Thoracic aorta (tissue), 2 donors: ENCODE measurements at places on chromosomes 6 and 20.

DNA sequence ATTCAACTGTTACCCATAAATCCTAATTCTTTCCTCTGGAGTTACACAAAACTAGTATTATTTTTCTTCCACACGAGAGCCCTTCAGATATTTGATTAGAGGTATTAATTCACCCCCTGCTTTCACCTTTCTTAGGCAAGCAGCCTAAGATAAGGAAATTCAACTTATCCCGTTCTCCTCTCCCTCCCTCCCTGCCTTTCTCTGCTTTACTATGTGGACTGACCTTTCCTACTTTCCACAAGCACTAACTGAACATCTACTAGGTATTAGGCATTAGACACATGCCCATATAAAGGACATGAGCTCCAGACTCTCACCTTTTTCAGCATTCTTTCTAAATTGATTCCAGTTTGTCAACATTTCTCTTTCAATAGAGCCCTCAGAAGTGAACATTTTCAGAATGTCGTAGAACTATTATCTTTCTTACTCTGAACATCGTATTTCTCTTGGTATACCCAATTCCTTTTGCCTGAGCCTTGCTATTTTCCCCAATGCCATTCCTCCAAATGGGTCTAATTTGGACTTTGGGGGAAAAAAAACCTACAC, 16.5 kb downstream of the ELOVL2 start:
- DNase-seq = no peak

DNA sequence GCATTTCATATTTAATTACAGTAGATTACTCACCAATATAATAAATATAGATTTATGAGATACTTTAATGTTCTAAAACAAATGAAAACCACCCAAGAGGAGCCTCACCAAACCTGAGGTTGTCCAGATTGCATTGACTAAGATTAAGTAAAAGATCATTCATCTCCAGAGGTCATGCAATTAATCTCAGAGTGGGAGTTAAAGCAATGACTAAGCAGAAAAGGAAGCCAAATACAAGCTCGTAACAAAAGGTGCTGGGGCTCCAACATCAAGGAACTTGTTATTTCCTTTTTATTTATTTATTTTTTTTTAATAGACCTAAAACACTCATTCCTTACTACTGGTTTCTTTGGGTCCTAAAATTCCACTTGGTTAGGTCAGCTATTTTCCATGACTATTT, 57.7 kb downstream of the RSPO3 start:
- no peak for DNase-seq

DNA sequence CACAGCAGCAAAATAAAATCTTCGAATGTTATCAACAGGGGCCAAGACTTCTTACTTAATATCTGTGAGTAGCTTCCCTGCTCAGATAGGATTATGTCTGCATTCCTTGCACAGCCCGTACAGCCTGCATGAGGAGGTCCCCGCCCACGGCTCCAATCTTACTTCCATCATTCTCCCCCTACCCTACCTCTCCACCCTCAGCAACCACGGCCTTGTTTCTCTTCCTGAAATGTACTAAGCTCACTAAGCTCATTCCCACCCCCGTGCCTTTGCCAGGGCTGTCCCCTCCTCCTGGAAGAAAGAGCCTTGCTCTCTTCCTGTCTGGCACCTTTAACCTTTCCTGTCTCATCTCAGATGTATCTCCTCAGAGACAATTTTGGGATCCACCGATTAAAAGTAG, 120.4 kb downstream of the BCAS1 start:
- DNase-seq = no peak

DNA sequence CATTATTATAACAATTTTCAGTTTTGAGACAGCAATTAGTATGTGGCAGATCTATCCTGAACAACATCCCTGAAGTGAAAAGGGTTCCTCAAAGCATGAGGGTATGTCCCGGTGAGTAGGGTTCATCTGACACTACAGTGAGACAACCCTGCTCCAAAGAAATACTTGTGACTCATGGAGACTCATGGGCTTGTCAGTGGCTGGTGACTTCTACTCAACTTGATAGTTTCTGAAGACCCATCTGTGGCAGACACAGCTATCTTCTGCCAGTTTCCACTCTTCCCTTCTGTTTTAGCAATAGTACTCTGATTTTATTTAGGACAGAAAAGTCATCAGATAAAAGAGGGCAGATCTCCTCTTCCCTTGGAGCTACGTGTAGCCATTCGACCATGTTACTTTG, 41.4 kb downstream of the MAP3K7 start:
- no peak for DNase-seq

- no peak for DNase-seq
These were observed 417.6 kb downstream of the GRIK2 start for GRCh38 chr6:101811108-101811507.

DNA sequence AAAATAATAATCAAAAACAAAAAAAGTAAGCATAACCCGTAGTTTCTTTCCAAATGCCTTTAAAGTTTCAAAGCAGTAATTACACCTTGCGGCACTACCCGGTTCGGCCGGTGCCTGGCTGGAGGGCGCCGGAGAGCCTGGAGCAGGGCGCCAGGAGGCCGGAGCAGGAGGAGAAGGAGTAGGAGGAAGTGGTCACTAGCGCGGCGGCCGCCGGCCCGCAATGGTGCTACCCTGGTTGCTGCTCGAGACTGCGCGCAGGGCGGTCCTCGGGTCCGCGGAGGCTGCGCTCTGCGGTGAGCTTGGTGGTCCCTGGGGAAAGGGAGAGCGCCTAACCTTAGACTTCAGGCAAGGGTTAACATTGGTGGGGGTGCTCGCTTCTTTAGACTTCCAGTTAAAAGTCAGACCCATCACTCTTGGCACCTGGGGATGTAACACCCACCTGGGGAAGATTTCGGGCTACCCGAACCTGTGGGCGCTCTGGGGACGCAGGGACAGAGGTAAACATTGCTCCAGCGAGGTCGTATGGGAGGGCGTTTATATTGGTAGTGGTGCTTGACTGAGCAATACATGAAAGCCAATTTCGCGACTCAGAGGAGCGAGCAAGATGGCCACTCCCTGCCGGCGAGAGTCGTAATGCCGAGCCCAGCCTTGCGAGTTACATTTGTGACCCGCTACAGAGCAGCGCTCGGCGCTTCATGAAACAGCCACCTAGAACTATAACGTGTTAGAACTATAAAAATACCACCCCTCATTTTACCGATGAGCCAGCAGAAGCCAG, 5.8 kb upstream of the USP45 start:
- DNase-seq = peak; percentile 46

DNA sequence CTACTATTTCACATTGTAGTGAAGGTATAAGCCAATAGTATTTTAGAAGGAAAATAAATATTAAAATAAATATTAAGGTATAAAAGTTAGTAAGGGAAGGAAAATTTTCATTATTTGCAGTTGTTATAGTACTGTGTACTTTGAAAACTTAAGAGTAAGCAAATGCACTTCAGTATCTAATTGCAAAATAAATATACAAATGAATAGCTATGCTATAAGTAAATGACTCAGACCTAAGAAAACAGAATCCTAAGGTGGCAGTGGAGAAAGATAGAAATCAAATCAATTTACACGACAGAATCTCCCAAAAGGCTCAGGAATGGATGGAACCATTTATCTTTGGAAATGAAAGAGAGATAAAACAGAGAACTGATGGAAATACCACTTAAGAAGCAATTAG, 24.7 kb upstream of the UBR2 start:
- no peak for DNase-seq

DNA sequence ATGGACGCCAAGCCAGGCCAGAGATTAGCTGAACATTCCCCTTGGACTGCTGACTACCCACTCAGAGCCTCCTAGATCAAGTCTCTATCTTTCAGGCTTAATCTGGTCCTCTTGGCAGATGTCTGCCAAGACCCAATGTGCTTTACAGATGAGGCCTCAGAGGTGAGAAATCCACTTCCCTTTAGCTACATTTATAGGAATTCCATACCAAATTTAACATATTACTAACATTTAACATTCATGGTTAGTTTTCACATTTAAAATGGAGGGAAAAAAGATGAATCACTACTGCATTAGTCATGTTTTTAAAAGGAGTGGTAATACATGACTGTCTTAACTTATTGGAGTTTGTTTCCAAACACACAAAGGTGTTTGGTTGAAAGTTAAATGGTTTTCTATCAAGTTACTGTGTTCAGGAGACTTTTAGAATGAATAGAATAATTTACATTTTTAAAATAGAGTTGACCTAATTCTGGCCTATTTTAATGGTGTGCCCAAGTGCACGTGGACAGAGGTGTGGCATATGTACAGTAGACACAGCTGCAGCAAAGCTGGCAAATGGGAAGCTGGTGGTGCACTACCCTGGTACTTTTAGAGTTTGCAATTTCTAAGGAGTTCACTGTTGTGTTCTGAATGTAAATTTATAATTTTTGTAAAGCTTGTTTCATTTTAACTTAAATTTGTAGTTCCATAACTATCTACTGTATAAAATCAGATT, 41.9 kb upstream of the CALHM6 start:
- no peak for DNase-seq

GRCh38 chr20:1376007-1376406, 16.8 kb downstream of the FKBP1A start:
- DNase-seq = no peak

GRCh38 chr6:3747100-3747737, 4.3 kb downstream of the PXDC1 start:
- DNase-seq = no peak

- DNase-seq = no peak
These were observed 558 bp downstream of the XKR7 start for GRCh38 chr20:31968291-31969126.

GRCh38 chr6:42010185-42010891, 40.0 kb upstream of the TAF8 start:
- no peak for DNase-seq

GRCh38 chr6:72533606-72534005, 88.3 kb upstream of the KCNQ5 start:
- DNase-seq = no peak

- no peak for DNase-seq
These were observed 24.7 kb downstream of the CTCFL start for GRCh38 chr20:57500235-57500634.

DNA sequence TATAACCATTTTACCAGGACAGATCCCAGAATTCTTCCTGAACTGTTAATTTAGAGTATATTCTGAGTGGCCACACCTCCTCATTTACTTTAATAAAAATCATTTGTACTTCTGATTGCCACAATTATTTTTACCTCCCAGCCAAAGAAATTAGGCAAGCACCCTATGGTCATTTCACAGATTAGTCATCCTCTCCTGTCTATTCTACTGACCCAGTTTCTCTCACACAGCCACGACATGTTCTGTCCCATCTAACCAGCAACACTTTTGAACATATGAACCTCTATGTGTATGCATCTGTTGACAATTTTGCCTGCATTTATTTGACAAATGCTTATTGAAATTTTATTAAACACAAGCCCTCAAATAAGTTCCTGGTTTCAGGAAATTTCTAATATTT, 202.6 kb upstream of the STXBP5 start:
- DNase-seq = no peak

DNA sequence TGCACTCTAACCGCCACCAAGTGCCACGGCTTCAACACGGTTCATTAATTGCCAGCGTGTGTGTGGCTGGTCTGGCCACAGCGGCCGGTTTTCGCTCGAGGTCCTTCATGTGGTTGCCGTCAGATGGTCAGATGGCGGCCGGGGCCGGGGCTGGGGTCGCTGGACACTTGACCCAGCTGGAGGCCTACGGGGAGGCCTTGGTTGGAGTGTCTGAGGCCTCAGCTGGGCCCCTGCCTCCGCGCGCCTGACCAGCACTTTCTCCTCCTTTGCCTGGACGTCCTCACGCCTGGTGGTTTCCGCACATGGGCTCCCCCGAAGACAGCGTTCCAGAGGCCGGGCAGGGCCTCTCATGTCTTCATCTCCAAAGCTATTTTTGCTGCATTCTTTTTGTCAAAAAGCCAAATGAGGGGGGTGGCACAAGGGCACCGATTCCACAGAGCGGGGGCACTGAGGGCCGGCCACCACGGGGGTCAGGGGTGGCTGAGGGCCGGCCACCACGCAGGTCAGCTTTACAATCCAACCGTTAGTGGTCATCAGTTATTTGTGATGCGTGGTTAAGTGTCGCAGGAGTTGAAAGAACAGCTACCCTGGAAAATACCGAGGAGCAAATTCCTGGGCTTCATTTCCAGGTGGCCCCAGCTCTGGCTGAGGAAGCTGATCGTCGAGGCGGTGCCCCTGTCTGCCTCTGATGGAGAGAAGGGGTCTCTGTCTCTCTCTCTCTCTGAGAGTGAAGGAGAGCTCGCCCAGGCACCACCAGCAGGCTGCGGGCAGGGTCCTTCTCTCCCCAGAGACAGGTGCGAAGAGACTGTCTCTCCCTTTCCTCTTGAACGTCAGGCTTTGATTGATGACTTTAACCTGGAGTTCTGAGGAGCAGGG, 50.5 kb upstream of the FRMD1 start:
- no peak for DNase-seq

DNA sequence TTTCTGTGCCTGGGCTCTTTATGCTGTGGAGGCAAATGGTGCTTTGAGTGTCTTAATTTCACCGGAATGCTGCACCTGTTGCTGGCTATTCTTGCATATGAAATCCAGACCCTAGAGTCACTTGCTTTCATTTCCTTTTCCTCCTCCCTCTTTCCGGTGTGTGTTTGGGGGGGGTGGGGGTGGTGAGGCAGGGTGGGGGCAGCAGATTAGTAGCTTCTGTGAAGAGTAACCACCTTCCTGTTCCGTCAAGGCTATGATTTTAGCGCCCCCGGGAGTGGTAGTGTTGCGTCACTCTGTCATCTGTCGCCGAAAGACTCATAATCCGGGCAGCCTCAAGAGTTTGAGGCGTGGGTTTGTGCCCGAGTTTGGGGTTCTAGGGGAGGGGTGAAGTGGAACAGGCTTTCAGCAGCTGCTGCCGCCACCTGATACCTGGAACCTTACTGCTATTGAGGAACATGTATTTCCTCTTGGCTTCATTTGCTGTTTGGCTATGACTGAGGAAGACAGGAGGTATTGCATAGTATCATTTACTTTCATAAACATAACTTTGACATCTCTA, 49.1 kb downstream of the UTRN start:
- no peak for DNase-seq

GRCh38 chr20:63101781-63102720, 95.3 kb upstream of the BHLHE23 start:
- DNase-seq = no peak

- no peak for DNase-seq
These were observed 7.7 kb upstream of the SEC63 start for GRCh38 chr6:107965746-107966145.
